ENCODE measurements at places on chromosomes 1 and 21.

DNA sequence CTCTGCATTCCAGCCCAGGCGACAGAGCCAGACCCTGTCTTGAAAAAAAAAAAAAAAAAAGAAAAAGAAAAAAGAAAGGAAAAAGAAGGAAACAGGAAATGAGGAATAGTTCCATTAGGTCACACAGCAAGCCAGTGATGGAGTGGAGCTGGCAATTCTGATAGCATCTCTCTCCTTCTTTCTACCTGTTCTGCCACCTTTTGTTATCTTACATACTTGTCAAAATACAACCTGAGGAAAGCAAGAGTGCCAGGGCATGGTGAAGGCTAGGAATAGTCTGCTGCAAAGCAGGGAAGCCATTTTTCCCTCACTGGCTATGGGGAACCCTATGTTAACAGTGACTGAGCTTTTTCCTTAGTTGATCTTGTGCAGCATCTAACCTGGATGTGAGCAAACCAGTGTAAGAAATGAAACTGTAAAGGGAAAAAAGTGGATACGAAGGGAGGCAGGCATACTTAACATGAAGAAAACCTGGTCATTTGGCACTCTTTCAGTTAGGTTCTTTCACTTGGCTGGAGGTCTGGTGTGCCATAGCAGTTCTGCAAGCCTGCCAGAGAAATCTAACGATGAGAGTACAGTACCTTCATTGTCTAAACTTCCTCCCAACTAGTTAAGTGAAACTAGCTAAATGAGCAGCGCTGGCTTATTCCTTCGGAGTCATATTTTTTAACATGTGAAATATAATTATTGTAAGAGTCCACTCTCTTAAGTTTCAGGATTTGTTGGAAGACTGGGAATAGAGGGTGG is 17.9 kb upstream of the THEM5 start:
- no peak for DNase-seq

DNA sequence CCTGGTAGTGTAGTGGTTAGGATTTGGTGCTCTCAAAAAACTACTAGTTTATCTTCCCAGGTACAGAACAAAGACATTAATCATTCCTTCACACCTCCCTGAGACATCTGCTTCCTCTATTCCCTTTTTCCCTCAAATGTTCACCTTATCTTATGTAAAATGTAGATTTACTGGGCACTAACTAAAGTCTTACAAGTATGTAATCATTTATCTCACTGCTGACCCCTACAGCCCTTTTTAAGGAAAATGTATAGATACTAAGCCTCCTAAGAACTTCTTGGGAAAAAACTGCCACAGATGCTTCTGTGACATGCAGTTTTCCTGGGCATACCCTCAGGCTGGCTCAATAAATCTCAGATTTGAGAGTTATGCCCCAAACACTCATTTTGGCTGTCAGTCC is 50.8 kb upstream of the NEK7 start:
- DNase-seq, result no peak

- DNase-seq, result peak; percentile 12
Observed at GRCh38 chr1:54218883-54219687, 19.1 kb downstream of the MRPL37 start.

DNA sequence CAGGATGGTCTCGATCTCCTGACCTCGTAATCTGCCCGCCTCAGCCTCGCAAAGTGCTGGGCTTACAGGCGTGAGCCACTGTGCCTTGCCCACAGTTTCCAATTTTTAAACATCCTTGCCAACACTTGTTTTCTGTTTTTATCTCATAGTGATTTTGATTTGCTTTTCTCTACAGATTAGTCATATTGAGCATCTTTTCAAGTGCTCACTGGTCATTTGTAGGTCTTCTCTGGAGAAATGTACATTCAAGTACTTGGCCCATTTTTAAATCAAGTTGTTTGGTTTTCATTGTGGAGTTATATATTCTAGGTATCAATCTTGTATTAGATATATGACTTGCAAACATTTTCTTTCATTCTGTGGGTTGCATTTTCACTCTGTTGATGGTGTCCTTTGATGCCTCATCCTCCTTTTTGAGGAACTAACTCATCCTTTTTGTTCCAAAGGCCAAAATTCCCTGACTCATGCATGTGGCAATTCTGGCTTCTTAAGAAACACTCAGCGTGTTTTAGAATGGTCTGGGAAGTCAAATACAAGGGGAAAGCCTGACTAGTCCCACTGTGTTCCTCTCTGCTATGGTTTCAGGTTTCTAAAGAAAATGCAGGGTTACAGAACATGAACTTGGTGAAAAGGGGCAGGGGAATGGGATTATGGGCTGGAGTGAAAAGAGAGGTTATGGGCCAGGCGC is 37.3 kb downstream of the PTAFR start:
- DNase-seq, result no peak

GRCh38 chr1:1020000-1020404 is at the start of gene AGRN:
Gene AGRN, plus strand, starts transcription at chr1:1020120. Its CDS starts 53 bp downstream, at chr1:1020173.
- no peak for DNase-seq

DNA sequence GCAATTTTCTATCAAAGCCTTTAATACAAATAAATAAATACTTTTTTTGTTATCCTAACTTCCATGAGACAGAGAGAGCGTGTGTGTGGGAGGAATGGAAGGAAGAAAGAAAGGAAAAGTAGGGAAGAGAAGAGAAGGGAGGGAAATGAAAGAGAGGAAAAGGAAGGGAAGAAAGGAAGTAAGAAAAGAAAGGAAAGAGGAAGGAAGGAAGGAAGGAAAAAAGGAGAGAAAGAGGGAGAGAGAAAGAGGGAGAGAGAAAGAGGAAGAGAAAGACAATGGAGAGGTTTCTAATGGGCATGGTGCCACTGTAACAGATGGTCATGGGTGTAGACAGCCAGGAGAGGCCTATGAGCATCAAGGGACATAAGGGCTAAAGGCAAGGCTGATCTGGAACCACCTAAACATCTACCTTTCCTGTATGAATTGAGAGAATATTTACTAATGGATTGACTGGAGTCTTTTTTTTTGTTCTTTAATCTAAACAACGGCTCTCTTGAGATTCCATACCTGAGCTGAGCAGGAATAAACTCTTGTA is 234.9 kb downstream of the PTPRC start:
- no peak for DNase-seq

DNA sequence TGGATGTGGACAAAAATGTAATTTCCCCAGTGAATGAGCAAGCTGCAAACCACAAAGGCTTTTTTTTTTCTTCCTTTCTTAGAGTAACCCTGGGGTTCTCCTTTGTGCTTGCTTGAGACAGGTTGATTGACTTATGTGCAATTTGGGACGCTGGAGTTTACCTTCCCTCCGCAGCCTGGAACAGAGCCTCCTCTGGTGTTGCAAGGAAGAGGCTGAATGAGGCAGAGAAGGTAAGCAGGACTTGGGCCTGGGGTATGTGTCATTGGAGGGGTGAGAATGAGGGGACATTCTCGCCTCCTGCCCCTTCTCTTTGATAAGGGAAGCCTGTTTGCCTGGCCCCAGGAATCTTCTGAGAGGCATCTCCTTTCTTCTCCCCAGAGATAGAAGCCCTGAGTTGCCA is 49.8 kb downstream of the NFASC start:
- no peak for DNase-seq

DNA sequence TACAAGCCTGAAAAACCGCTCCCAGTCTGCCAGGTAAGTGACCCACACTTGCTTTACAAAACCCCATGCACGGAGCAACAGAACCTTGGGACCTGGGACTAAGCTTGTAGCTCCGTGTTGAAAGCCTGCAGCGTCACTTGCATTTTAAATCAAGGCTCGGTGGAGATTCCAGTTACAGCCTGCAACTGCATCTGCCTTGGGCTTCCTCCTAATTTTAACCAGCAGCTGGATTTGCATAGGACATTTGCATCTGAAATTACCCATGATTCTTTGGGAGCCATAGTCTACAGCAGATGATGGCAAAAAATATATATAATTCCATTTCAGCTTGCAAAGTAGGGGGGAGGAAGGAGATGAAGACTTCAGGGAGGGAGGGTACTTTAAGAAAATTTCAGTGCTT is 62.4 kb upstream of the IGSF21 start:
- no peak for DNase-seq

GRCh38 chr1:206941766-206942418 is 4.4 kb downstream of the PIGR start:
- no peak for DNase-seq

DNA sequence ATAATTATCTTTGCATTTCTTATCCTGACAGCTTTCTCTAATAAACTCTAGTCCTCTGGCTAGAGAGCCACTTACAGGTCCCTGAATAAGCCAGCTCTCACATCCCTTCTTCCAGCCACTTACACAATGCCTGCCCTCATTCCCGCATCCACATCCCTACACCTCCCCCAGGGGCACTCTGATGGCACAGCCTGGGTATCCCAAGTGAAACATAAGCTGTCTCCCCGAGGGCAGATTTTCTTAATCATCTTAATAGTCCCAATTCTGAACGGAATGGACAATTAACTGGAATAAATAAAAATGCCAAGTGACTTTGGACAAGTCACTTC is 4.9 kb downstream of the RHOC start:
- DNase-seq, result no peak

- DNase-seq, result no peak
Observed at GRCh38 chr1:244403431-244403830, 48.3 kb downstream of the ADSS2 start.

DNA sequence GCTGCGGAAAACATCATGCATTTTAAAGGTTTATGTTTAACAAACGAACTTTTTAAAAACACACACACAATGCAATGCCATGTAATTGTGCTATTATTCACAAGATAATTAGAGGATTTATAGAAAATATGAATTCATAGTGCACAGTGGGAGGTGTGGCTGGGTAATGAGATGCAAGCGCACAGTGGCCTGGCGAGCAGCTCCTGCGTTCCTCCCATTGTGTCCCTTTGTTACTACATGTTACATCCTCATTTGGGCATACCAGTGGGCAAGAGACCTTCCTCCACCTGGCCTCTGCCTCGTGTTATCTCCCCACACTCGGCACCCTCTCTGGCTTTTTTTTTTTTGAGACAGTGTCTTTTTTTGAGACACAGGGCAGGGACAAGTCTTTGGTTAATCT is 30.0 kb upstream of the TENT5B start:
- no peak for DNase-seq

GRCh38 chr1:110465038-110465813 is 14.3 kb downstream of the PROK1 start:
- DNase-seq, result no peak

DNA sequence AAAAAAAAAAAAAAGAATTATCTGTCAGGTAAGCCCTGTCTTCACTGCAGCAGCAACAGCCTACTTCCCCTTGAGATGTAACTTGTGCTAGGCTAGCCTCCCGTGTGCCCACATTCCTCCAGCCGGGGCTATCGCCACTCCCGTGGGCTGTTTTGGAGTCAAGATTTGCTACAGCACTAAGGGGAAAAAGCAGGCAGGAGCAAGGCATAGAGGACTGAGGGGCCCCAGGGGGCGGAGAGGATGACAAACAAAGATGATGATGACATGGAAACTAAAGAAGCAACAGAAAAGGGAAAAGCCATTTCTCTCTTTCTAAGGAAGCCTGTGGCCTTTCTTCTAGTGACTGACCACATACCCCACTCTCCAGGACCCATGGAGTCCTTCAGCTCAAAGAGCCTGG is 1.9 kb downstream of the TNFAIP8L2 start:
- no peak for DNase-seq

GRCh38 chr1:64173336-64173940 is 30.0 kb upstream of the UBE2U start:
- no peak for DNase-seq
